ENCODE measurements at places on chromosomes 11 and 22. TPM values are rescaled to one million over a fixed set of nuclear protein-coding genes. Genes with fewer than 3 reads are reported as not detected.

The ANKK1 gene
- total RNA-seq, result 0.85 TPM

The RAG1 gene
- total RNA-seq, result 1.7 TPM

The DTX4 gene
- 2.9 TPM for total RNA-seq

The CENPM gene
- 7.7 TPM for total RNA-seq

The OR8G1 gene
- not detected for total RNA-seq

The MAPK8IP1 gene
- 0.43 TPM for total RNA-seq

The FERMT3 gene
- 0.96 TPM for total RNA-seq

The SYT8 gene
- 1.9 TPM for total RNA-seq

The FDXACB1 gene
- 2.3 TPM for total RNA-seq

The TRIM29 gene
- 512 TPM for total RNA-seq

The PIH1D2 gene
- 0.72 TPM for total RNA-seq

The BRSK2 gene
- total RNA-seq, result not detected

The INPP5J gene
- 0.21 TPM for total RNA-seq

All from tracheal epithelial cell (primary cell).